ENCODE measurements at places on chromosomes 6 and 20.

GRCh38 chr6:154138793-154139192, 99.8 kb downstream of the OPRM1 start:
- no peak for DNase-seq

GRCh38 chr6:103273048-103273447, 1586.7 kb downstream of the HACE1 start:
- no peak for DNase-seq

DNA sequence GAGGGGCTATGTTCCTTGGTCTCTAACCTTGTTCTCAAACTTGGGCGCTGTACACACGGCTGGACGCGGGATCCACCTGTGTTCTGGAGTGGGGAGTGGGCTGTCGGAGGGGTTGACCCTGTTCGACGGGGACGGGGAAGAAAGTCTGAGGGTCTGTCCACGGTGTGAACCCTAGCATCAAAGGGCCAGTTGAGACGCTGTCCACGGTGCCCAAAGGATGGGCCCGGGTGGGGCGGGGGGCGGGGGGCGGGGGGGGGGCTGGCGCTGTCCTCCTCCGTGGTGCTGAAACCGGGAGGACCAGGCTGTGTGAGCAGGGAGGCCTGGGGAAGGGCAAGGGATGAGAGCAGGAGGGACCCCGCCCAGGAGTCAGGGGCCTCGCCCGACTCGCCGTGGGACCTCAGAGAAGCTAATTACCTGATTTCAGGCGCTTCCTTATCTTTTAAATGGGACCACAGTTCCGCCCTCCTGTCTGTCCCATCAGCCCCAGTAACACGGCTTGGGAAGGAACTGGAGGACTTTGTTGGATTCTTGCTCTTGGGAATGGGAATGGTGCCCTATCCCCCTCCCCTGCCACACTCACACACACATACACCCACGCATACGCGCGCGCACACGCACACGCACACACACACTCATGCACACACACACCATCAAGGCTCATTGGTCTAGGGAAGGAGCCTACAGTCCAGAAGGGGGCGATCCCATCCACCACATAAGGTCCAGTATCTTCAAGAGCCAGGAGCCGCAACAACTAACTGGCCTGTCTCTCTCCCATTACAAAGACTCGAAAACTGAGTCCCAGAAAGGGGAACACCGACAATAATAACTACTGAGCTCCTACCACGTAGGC, 1.0 kb upstream of the VSTM2L start:
- DNase-seq: no peak

GRCh38 chr6:119661628-119662027, 312.1 kb upstream of the MAN1A1 start:
- no peak for DNase-seq

DNA sequence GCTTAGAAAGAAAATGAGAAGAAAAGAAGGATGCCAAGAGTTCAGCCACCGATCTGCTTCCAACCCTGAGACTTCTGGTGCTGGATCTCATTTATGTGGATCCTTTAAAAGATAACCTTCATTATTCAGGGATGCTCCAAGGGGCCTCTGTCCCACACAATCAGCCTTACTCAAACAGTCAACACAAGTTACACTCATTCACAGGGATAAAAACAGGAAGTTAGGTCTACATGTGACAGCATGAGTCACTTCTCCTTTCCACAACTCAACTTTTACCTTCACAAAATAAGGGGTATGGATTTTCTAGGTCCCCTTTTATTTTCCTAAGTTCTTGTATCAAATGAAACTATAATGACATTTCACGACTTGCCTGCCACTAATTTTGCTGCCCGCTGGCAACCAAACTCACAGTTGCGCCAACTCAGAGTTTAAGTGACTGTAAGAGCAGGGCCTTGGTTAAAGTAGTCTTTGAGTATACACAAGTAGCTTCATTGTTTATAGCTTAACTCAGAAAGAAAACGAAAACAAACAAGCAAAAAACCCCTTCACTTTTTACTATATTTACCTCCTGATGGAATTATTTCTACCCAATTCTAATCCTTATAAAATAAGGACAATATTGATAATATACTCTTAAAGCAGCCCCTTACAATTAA, 278.8 kb upstream of the RUNX2 start:
- no peak for DNase-seq

DNA sequence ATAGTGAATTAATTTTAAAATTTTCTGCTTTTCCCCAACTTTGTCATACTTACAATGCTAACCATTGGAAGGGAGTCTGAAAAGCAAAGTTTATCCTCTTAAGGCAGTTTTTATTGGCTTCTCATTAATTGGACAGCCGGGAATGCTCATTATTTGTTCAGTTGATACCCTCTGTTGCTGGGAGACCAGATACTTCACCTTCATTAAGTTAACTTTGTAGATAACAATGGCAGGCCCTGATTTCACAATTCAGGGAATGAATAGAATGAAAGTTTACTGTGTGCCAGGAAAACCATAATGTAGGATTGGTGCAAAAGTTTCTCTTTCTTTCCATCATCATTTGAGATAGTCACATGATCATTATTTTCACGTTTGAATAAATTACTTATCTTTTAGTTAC, 49.0 kb downstream of the COL19A1 start:
- no peak for DNase-seq

DNA sequence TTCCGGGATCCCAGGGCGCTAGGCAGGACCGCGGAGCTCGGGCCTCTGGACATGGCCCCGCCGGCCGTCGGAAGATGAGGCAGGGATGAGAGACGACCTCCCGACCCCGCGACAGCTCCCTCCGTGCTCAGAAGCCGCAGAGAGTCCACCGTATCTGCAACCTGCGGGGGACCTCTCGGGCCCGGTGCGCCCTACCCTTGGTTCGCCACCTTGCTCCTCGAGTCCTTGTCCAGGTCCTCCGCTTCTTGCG, 301 bp downstream of the PPP1R3D start:
- DNase-seq: no peak

GRCh38 chr6:3777730-3778461, 26.4 kb upstream of the PXDC1 start:
- no peak for DNase-seq

- peak; percentile 87 for DNase-seq
Measured at GRCh38 chr20:33370291-33370690, 31.0 kb downstream of the CDK5RAP1 start.

- no peak for DNase-seq
Measured at GRCh38 chr6:168225471-168225911, 94.1 kb downstream of the DACT2 start.

DNA sequence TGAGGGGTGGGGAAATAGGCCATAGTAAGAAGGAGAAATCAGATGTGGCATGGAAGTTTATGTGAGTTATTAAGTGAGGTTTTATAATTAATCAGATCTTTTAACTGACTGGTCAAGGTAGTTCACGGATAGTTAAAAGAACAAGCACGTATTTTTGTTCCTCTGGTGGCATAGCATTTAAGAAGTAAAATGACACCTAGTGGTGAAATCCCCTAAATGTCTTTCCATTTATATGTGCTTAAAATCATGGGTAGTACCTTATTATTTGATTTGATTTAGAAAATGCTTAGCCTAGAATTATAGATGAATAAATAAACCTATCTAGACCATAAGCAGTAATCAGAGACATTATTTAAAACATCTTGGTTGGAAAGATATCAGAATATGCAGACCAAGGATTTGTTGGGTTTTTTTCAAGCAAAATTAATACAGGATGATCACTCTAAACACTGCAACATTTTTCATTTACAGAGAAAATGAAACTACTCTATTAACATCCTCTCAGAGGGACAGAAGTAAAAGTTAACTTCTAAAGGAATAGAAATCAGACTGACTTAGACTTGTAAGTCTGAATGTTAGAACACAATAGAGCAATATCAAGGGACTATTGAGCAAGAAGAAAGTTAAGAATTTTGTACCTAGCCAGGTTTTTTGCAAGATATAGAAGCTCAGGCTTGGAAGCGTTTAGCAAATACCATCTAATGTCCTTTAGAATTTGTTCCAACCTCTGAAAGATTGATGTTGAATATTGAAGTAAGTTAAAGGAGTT, 81.1 kb downstream of the STXBP5 start:
- peak; percentile 14 for DNase-seq

- DNase-seq: no peak
Measured at GRCh38 chr20:23085436-23086055, 578 bp downstream of the CD93 start.

DNA sequence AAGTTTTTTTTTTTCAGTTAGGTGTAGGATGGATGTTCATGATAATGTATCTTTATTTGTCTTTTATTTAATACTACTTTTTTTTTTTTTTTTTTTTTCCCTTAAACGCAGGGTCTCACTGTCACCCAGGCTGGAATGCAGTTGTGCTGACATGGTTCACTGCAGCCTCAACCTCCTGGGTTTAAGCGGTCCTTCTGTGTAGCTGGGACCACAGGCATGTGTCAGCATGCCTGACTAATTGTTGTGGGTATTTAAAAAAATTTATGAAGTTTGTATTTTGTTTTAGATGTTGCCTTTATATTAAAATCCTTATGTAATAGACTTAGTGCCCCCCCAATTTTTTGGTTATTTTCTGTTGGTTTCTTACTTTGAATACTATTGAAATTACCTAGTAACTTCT, 42.6 kb downstream of the NCOA3 start:
- DNase-seq: no peak

- DNase-seq: no peak
Measured at GRCh38 chr6:4480788-4481735, 295.1 kb upstream of the CDYL start.

DNA sequence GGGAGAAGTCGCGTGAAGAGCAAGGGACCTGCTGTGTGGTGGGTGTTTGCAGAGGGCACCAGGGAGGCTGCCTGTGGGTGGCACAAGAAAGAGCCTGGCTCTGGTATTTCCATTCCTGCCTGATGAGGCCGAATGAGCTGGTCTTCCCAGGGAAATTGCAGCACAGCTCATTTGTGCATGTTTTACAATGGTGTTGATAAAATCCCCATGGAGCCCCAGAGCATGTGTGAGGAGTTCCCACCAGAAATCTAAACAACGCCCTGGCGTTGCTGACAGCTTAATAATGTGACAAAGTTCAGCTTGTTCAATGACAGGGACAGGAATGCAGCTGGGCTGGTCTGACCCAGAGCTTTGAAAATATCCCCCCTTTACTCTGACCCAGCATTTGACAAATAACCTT, 135.5 kb downstream of the CLIC5 start:
- DNase-seq: no peak

DNA sequence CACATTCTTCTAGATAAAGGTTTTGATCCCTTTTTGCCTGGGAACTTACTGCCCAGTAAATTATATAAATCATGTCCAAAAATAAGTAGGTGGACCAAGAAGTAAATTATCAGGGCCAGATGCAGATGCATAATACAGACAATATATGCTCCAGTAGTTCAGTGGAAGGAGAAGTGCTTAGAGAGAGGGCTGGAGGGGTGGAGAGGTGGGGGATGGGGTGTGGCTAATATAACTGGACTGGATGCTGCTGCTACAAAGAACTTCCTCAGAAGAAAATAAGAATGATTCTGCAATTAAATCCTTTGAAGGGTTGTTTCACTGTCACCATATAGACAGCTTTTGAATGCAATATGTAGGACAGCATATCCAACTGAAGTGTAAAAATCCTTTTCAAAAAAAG, 14.8 kb upstream of the TFAP2D start:
- DNase-seq: no peak

- no peak for DNase-seq
Measured at GRCh38 chr6:127148511-127148910, 30.0 kb downstream of the RSPO3 start.

DNA sequence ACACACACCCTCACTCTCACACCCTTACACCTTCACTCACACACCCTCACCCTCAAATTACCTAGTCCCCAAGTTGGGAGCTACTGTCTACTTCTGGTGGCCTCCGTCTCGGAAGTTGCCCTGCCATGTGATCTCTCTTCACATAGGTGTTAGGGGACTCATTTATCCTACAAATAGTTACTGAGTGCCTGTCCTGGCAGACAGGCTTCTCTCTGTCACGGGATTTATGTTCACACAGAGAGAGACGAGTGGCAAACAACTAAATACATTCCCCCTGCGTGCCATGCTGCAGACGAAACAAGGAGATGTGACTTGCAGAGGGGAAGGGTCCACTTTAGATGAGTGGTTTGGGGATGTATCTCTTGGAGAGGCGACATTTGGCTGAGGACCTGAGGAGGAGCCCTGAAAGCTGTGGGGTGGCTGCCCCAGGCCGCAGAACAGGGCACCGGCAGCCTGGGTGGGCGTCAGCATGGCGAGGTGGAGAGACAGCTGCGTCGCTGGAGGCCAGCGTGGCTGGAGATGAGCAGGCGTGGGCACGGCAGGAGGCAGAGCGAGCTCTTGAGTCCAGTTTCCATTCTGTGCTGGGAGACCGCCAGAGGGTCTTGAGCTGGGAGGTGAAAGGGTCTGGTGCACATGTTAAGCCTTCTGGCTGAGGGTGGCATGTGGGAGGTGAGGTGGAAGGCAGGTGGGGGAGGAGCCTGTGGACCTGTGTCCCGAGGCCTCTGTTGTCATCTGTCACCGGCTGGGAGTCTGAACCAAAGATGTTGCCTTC, 17.2 kb downstream of the DYNLT1 start:
- DNase-seq: no peak

DNA sequence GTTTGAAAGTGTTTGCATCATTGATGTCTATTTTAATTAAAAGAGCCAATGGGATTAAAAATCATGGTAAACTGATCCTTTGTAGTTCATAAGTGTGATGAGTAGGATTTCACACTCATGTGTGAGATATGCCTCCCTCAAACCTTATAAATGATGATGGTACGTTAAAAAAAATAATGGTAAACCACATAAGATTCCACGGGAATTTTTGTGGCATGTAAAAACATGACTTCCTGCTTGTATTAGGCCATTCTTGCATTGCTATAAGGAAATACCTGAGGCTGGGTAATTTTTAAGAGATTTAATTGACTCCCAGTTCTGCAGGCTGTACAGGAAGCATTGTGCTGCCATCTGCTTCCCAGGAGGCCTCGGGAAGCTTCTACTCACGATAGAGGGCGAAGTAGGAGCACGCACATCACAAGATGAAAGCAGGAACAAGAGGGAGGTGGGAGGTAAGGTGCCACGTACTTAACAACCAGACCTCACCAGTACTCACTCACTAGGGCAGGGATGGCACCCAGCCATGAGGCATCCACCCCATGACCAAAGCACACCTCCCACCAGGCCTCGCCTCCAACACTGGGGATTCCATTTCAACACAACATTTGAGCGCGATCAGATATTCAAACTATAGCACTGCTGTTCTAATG, 187.6 kb upstream of the QKI start:
- DNase-seq: no peak

- no peak for DNase-seq
Measured at GRCh38 chr6:12232821-12233220, 57.3 kb upstream of the EDN1 start.

GRCh38 chr6:29702519-29703103, 20.6 kb upstream of the HLA-F start:
- DNase-seq: no peak
